ENCODE measurements at places on chromosomes 11 and 22. TPM values are rescaled to one million over a fixed set of nuclear protein-coding genes. Genes with fewer than 3 reads are reported as not detected.
A peak's percentile ranks its signal among the peaks of the same experiment; 100 is the strongest.

- no peak overlapping the region for H3K27ac ChIP-seq
- H3K4me1 ChIP-seq, result peaks cover 26% of the 10 kb centered on the region
- no peaks in the 10 kb centered on the region for H3K36me3 ChIP-seq
- H3K4me3 ChIP-seq, result no peak overlapping the region
These were observed 40.8 kb upstream of the LMO2 start for GRCh38 chr11:33932721-33933120.

GRCh38 chr22:26927821-26928220, 270.4 kb downstream of the MIAT start:
- no peak for DNase-seq
- H3K4me3 ChIP-seq, result no peak overlapping the region
- no peaks in the 10 kb centered on the region for H3K4me1 ChIP-seq
- H3K27ac ChIP-seq, result no peak overlapping the region
- H3K36me3 ChIP-seq, result no peaks in the 10 kb centered on the region

DNA sequence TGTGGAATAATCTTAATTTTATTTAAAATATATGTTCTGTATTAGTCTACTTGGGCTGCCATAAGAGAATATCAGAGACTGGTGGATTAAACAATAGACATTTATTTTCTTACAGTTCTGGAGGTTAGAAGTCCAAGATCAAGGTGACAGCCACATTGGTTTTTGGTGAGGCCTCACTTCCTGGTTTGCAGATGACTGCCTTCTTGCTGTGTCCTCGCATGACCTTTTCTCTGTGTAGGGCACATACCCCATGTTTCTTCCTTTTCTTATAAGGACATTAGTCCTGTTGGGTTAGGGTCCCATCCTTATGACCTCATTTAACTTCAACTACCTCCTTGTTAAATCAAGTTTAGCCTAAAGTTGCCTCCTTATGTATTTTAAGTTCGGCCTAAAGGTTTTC, 202.7 kb upstream of the MPPED2 start:
- no peaks in the 10 kb centered on the region for H3K36me3 ChIP-seq
- H3K27me3 ChIP-seq, result no peaks in the 10 kb centered on the region
- no peak overlapping the region for H3K27ac ChIP-seq
- DNase-seq, result no peak
- H3K4me1 ChIP-seq, result no peaks in the 10 kb centered on the region
- H3K4me3 ChIP-seq, result no peak overlapping the region

GRCh38 chr22:28544431-28544868, 135.2 kb downstream of the TTC28 start:
- no peak overlapping the region for H3K27ac ChIP-seq
- H3K4me3 ChIP-seq, result no peak overlapping the region
- H3K4me1 ChIP-seq, result peaks cover 25% of the 10 kb centered on the region
- peaks cover 13% of the 10 kb centered on the region for H3K36me3 ChIP-seq
- no peaks in the 10 kb centered on the region for H3K27me3 ChIP-seq

Gene CD3G
- total RNA-seq, result not detected

DNA sequence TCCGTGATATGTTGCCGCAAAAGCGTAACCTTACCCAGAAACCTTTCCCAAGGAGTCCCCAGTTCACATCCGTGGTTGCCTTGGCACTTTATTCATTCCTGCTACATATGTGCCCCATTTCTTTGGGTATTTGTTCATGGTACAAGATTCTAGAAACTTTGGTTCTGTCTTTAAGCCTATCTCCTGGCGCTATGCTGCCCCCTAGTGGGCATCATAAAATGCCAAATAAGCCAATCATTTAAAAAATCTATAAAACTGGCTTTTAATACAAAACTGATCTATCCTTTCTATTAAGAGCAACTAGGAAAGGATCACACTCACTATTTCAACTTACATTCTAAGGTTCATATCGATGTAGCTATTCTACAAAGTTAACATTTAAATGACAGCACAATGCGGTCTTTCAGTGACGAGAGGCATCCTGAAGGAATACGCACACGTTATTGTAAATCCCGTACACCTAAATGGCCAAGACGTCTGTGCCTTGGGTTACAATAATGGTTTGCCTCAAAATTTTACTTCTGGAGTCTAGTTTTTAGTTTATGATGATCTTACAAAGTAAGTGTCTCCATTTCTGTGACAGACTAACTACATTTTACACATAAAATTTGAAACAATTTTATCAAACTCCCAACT, 16.2 kb downstream of the PIWIL3 start:
- H3K4me1 ChIP-seq, result no peaks in the 10 kb centered on the region
- H3K27me3 ChIP-seq, result peaks cover 24% of the 10 kb centered on the region
- H3K36me3 ChIP-seq, result no peaks in the 10 kb centered on the region

DNA sequence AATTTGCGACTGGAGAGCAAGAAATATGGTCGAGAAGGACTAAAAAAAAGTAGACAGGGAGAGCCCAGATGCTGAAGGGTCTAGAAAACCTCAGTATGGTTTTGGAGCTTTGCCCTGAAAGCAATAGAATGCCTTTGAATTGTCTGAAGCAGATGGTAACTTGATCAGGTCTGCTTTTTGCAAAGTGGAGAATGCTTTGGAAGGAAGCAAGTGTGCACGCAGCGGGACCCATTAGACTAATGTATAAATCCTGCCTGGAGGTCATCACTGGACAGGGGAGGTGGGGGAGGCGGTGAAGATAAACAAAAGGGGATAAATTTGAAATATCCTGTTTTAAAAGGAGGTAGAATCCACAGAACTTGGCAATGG, 757 bp upstream of the HINFP start:
- peak overlapping the region; percentile 82 for H3K4me3 ChIP-seq
- H3K36me3 ChIP-seq, result peaks cover 15% of the 10 kb centered on the region
- peak overlapping the region; percentile 97 for H3K27ac ChIP-seq
- H3K4me1 ChIP-seq, result peaks cover 25% of the 10 kb centered on the region
- no peaks in the 10 kb centered on the region for H3K27me3 ChIP-seq

GRCh38 chr11:32332990-32333319, 102.4 kb downstream of the WT1 start:
- peaks cover 17% of the 10 kb centered on the region for H3K27me3 ChIP-seq
- peak overlapping the region; percentile 68 for H3K4me3 ChIP-seq
- H3K36me3 ChIP-seq, result no peaks in the 10 kb centered on the region
- DNase-seq, result no peak
- peaks cover 5% of the 10 kb centered on the region for H3K4me1 ChIP-seq
- no peak overlapping the region for H3K27ac ChIP-seq

GRCh38 chr11:131504199-131504949, 134.0 kb downstream of the NTM start:
- H3K27ac ChIP-seq, result no peak overlapping the region
- no peak for DNase-seq
- no peaks in the 10 kb centered on the region for H3K4me1 ChIP-seq
- peaks cover 4% of the 10 kb centered on the region for H3K27me3 ChIP-seq
- H3K4me3 ChIP-seq, result no peak overlapping the region

DNA sequence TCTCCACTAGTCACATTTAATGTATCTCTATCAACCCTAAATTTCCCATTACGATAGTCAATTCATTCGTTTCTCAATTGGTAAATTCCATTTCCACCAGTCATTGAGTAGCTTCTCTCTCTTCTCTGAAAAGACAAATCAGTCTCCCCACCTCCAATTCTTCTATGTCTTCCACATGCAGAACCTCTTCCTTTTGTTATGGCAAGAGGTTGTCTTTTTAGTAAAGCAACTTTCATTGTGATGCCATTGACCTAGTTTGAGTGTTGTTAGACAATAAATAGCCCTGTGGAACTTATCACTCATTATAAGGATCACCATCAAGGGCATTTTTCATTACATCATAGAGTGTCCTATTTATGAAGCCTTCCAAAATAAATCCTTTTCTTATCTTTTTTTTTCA, 340.9 kb downstream of the LRRC4C start:
- no peaks in the 10 kb centered on the region for H3K27me3 ChIP-seq
- no peak for DNase-seq
- no peak overlapping the region for H3K4me3 ChIP-seq
- H3K27ac ChIP-seq, result no peak overlapping the region
- H3K4me1 ChIP-seq, result no peaks in the 10 kb centered on the region

GRCh38 chr11:61688365-61689163, 8.4 kb downstream of the DAGLA start:
- H3K27me3 ChIP-seq, result no peaks in the 10 kb centered on the region
- no peak for DNase-seq
- H3K27ac ChIP-seq, result peak overlapping the region; percentile 50
- peaks cover 16% of the 10 kb centered on the region for H3K4me1 ChIP-seq

Gene TTLL1
- 21.5 TPM for total RNA-seq

DNA sequence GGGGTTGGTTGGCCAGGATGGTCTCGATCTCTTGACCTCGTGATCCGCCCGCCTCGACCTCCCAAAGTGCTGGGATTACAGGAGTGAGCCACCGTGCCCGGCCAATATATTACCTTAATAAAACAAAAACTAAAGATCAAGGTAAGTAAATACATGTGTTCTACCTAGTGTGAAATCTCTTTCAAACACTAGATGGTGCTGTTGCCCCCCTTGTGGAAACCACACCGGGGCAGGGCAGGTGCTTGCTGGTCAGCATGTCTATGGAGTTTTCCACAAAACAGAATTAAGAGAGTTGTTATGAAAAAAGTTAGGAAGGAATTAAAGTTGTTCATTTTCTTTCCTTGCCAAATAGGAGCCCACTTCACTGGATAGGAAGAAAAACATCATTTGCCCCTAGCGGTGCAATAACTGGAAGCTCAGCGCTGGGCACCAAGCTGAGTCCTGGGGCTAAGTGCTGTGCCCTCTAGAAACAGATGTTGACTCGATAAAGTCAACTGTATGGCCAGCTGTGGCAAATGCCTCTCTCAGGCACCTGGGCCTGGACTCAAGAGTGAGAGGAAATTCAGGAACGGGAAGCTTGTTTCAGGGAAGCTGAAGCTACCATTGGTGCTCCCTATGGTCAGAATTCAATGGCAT, 6.3 kb upstream of the KCNJ5 start:
- no peaks in the 10 kb centered on the region for H3K4me1 ChIP-seq
- no peak overlapping the region for H3K4me3 ChIP-seq
- H3K36me3 ChIP-seq, result no peaks in the 10 kb centered on the region
- H3K27me3 ChIP-seq, result peaks cover 78% of the 10 kb centered on the region

Gene TBX10
- not detected for total RNA-seq

- H3K4me3 ChIP-seq, result no peak overlapping the region
- H3K27ac ChIP-seq, result no peak overlapping the region
- H3K36me3 ChIP-seq, result no peaks in the 10 kb centered on the region
- no peak for DNase-seq
These were observed 613.5 kb downstream of the SOX6 start for GRCh38 chr11:15742626-15743519.

Gene UBQLNL
- total RNA-seq, result 0.39 TPM

Gene ANO3
- not detected for total RNA-seq

- H3K27me3 ChIP-seq, result no peaks in the 10 kb centered on the region
- peak; percentile 81 for DNase-seq
- no peak overlapping the region for H3K4me3 ChIP-seq
- no peak overlapping the region for H3K27ac ChIP-seq
These were observed 80.4 kb downstream of the MYEOV start for GRCh38 chr11:69374110-69374945.

GRCh38 chr11:41784513-41785335, 325.3 kb upstream of the LRRC4C start:
- no peak overlapping the region for H3K27ac ChIP-seq
- H3K27me3 ChIP-seq, result no peaks in the 10 kb centered on the region
- no peak for DNase-seq
- no peaks in the 10 kb centered on the region for H3K36me3 ChIP-seq
- H3K4me1 ChIP-seq, result no peaks in the 10 kb centered on the region
- no peak overlapping the region for H3K4me3 ChIP-seq
